ENCODE measurements at places on chromosomes 6 and 20.

DNA sequence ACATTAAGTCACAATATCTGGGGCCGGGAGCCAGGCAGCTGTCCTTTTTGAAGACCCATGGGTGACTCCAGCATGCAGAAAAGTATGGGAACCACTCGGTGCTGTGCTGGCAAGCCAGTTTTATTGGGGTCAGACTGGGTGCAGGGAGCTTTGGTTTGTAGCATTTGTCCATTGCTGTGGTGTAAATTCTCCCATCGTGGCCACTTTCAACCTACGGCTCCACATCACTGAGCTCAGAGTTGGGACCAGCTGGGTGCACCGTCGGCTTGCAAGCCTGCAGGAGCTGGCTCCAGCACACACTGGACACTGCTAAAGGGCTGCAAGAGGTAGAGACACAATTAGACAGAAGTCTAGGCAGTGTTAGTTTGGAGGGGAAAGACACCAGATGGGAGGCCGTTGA is 66.9 kb downstream of the SYNJ2 start:
- DNase-seq: no peak

GRCh38 chr20:40957265-40957760 is 71.3 kb upstream of the TOP1 start:
- no peak for DNase-seq

DNA sequence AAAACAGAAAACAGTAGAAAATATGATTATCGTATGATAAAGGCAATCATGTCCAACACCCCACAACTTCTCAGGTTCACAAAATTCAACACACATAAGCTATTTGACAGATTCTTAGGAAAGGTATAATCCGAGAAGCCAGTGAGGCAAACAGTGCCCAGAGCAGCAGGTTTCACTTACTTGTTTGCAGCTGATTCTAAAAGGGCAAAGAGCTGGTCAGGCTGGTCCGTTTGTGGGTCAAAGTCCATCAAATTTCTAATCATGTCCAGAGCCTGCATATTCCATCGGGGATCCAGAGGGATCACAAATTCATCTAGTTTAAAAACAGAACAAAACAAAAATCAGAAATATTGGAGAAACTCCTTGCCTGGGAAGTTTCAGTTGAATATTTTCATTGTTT is 69.8 kb upstream of the LYRM2 start:
- no peak for DNase-seq

- no peak for DNase-seq
Observed at GRCh38 chr6:169028343-169028742, 225.3 kb downstream of the THBS2 start.

DNA sequence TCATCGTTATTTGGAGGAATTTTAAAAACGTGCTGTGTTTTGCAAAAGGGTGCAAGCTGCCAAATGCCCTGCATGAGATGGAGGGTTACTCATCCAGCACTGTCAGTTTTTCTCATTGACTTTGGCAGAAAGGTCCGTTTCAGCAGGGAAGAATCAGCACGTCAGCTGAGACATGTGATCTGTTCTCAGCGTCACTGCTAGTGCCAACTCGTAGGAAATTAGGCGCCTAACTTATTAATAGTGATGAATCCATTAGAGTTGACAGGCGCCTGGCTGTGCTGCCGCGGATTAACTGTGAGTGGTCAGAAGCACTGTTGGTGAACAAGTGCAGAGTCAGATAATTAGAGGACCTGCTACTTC is 175.5 kb upstream of the FOXQ1 start:
- DNase-seq: no peak

DNA sequence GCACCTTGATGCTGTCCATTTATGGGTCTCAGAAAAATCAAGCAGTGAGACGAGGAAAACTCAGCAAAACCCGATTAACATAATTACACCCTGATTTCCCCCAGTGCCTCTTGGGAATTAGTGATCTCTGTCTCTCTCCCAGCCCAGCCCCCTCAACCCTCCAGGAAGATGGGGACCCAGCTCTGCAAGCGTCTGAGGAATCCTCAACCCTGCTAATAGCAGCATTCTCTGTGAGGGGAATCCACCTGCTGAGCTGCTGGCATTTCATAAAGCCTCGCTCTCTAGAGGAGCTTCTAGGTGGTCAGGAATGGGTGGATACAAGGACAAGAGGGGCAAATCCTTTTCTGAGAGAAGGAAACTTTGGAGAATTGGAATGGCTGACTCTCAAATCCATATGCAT is 13.9 kb downstream of the NR2E1 start:
- no peak for DNase-seq

DNA sequence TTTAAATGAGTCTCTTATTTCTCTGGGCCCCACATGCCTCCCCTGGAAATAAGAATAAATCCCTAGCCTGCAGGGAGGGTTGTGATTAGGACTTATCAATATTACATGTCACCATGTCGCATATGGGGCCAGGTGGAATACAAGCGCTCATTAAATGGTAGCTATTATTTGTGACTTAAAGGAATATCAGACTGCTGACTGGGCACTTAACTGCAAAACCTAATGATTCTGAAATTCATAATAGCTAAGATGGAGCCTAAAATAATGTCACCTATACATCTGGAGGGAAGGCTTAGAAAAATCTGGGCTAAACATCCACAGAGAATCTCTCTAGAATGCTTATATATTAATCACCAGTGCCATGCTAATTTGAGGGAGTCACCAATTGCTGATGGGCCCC is 106.5 kb downstream of the LRFN2 start:
- DNase-seq: no peak
